Renal cortex interstitium (tissue), 15 donors: ENCODE measurements at places on chromosomes 1 and 21. TPM values are rescaled to one million over a fixed set of nuclear protein-coding genes. Genes with fewer than 3 reads are reported as not detected.
A peak's percentile ranks its signal among the peaks of the same experiment; 100 is the strongest.

DNA sequence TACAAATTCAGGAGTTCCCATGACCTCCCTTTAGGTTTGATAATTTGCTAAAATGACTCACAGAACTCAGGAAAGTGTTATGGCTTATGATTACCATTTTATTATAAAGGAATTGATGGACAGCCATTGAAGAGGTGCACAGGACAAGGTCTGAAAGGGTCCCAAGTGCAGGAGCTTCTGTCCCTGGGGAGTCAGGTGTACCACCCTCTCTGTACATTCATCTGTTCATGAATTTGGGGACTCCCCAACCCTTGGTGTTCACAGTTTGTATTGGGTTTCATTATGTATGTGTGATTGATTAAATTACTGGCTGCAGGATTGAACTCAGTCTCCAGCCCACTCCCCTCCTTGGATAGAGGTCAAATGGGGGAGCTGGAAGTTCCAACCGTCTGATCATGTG lies 10.8 kb upstream of the IL10RB start:
- no peak for DNase-seq

The GJB4 gene
- polyA plus RNA-seq = 0.33 TPM

- no peak for DNase-seq
Observed at GRCh38 chr1:222105861-222106260, 364.0 kb upstream of the DUSP10 start.

DNA sequence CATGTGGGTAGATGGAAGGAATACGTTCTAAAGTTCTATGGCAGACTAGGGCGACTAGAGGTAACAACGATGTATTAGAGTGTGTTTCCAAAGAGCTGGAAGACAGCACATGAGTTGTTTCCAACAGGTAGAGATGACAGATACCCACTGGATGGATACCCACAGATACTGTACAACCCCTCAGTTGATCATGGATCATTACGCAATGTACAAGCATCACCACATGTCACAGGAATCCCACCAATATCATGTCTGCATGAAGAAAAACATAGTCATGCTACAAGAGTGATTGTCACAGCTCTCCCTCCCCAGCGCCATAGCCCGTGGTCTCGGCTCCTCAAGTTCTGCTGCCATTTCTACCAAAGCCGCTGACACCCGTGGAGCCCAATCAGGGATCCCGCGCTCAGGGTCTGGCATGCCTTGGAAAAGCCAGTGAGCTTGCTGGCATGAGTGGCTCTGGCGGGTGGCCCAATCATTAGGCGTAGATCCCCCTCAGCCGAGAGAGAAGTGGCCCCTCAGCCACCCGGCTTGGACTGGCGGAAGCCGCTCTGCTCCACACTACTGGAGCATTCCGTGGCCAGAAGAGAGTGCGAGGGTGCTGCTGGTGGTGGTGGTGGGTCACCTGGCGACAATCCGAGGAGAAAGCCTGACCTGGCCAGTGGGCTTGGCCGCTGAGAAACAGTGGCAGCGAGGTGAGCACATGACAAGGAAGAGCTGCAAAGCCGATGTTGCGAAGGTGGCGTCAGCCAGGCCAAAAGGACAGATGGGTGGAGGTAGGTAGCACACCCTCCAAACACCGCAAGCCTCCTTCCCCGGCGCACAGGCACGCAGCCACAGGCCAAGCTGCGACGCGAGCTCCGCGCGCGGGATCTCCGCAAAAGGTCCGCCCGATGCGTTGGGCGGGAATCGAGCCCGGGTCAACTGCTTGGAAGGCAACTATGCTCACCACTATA lies 65.7 kb upstream of the FCGR2A start:
- no peak for DNase-seq

GRCh38 chr1:115059316-115059715 lies 29.7 kb downstream of the TSHB start:
- DNase-seq = no peak

DNA sequence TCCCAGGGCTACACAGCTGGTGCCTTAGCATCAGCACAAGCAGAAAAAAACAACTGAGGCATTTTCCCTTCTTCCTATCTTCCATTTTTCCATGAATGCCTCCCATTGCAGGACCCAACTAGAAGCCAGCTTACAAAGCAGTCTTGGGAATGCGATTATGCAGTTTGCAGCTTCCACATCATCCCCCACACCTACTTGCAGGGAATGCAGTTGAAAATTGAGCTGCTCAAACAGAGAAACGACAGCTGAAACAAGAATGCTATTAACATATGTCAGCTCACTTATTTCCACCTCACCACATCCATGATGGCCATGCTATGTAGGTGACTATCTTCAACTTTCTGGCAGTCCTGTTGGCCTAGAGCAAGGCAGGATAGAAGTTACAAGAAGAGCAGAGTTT lies 150.6 kb upstream of the KCTD3 start:
- DNase-seq = no peak

GRCh38 chr1:145918992-145919939 lies 749 bp upstream of the PEX11B start:
- peak; percentile 28 for DNase-seq

The GJA4 gene
- 12.5 TPM for polyA plus RNA-seq

- no peak for DNase-seq
Observed at GRCh38 chr1:32924881-32925344, 23.7 kb upstream of the TMEM54 start.

DNA sequence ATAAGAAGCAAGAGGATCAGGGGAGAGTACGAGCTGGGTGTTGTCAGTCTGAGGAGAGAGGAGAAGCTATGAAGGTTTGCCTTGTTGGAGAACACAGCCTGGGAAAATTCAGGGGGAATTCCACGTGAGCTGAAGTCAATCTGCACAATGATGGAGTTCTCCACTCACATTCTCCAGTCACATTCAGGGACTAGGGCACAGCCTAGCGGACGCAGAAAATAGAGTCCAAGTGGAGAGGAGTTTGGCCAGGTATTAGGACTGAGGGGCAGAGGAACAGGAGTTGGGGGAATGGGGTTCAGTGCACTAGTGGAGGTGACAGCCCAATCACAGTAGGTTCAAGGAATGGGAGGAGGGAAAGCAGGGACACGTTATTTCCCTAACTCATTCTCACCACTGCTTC lies 124.0 kb downstream of the KCNH1 start:
- no peak for DNase-seq

- no peak for DNase-seq
Observed at GRCh38 chr1:228079601-228080263, 2.8 kb upstream of the ARF1 start.

- no peak for DNase-seq
Observed at GRCh38 chr1:212158912-212159796, 123.6 kb downstream of the DTL start.

- no peak for DNase-seq
Observed at GRCh38 chr21:36700295-36700970, 1.5 kb downstream of the SIM2 start.

The PSEN2 gene
- 23.1 TPM for polyA plus RNA-seq

- DNase-seq = no peak
Observed at GRCh38 chr1:148290881-148291280, 138.8 kb upstream of the NBPF11 start.

The OR2T29 gene
- polyA plus RNA-seq = not detected

DNA sequence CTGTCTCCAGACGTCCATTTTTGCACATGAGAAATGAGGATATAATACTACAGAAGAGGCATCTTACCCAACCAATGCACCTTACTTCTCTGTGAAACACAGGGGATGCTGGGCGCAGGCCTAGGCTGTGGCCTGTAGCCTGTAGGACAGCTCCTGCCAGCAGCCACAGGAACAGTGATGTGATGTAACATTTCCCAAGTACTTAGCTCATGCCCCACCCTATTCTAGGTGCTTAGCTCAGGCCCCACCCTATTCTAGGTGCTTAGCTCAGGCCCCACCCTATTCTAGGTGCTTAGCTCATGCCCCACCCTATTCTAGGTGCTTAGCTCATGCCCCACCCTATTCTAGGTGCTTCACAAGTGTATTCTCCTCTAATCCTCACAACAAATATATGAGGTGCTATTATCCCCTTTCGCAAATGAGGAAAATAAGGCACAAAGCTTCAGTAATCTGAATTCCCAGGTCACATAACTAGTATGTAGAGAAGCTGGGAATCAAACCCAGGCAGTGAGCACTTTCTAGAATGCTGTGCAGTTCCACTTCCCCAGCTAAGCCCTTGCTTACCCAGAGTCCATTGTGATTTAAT lies 4.6 kb upstream of the NAXE start:
- no peak for DNase-seq

The NBPF11 gene
- 27.9 TPM for polyA plus RNA-seq

GRCh38 chr1:91555821-91556531 lies 55.3 kb downstream of the CDC7 start:
- DNase-seq = no peak
